Ovary (tissue), 10 donors: ENCODE measurements at places on chromosomes 3 and 15. TPM values are rescaled to one million over a fixed set of nuclear protein-coding genes. Genes with fewer than 3 reads are reported as not detected.
A peak's percentile ranks its signal among the peaks of the same experiment; 100 is the strongest.

The FGF7 gene
- total RNA-seq = 38.9 TPM

The TNK2 gene
- total RNA-seq = 17.0 TPM

The LEKR1 gene
- total RNA-seq = 3.0 TPM

GRCh38 chr15:70160803-70161565 lies 63.3 kb upstream of the TLE3 start:
- no peak overlapping the region for H3K4me3 ChIP-seq
- no peaks in the 10 kb centered on the region for H3K36me3 ChIP-seq
- H3K4me1 ChIP-seq = peaks cover 11% of the 10 kb centered on the region
- H3K27me3 ChIP-seq = no peaks in the 10 kb centered on the region

GRCh38 chr15:61374848-61375247 lies 145.7 kb upstream of the RORA start:
- DNase-seq = no peak
- H3K4me3 ChIP-seq = no peak overlapping the region
- H3K27ac ChIP-seq = no peak overlapping the region
- no peaks in the 10 kb centered on the region for H3K36me3 ChIP-seq
- no peaks in the 10 kb centered on the region for H3K27me3 ChIP-seq

GRCh38 chr3:138384976-138385375 lies 36.6 kb downstream of the MRAS start:
- H3K4me1 ChIP-seq = peaks cover 25% of the 10 kb centered on the region
- H3K27me3 ChIP-seq = no peaks in the 10 kb centered on the region
- H3K36me3 ChIP-seq = no peaks in the 10 kb centered on the region
- no peak for DNase-seq

DNA sequence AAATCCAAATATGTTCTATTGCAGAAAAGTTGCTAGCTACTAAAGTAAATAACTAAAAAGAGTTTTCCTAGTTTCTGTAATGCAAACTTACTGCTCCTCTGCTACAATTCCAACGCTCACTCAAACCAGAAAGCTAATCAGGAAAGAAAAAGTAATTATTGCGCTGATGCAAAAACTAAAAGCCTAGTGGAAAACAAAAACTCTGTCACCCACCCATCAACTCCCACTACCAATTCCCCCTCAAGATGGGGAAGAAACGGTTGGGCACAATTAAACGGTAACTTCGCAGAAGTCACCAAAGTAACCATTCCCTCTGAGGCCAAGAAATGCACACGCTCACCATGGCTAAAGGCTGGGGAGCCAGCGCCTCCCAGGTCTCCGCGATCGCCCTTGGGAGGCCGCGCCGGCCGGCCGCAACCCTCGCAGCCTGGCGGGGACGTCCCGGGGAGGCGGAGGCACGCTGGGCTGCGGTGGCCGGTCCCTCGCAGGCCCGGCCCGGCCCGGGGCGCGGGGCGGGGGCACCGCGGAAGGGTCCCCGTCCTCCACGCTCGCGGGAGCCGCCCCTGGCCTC lies 684 bp downstream of the SLTM start:
- H3K27ac ChIP-seq = peak overlapping the region; percentile 97
- no peaks in the 10 kb centered on the region for H3K27me3 ChIP-seq
- H3K36me3 ChIP-seq = no peaks in the 10 kb centered on the region
- H3K4me3 ChIP-seq = peak overlapping the region; percentile 85

DNA sequence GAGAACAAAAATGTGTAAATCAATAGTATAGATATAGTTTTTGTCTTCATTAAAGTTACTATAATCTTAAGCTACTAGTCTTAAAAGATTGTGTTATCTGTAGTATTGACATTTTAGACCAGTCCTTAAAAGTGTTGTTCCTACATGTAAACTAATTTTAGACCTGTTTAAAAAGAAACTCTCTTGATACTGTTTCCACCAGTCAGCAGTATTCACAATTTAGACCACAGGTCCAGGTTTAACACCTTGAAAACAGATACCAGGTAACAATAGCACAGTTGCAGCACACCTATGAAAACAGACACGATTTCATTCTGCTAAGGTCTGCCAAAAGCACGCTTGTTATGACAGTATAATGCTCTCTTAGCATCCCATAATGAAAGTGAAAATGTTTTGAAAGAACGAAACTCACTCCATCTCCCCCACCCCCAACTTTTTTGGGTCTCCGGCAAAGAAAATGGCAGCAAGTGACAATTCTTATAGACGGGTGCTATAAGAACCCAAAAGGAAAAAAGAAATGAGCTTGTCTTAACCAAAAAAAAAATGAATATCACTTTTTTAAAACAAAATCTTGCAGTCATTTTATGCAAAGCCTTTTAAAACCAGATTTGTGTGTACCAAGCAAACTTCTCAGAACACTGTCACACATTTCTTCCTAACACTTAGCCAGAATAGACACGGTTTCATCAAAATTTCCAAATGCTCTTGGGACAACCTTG lies 1.6 kb downstream of the EIF4E3 start:
- no peak overlapping the region for H3K27ac ChIP-seq
- peak overlapping the region; percentile 90 for H3K4me3 ChIP-seq
- no peaks in the 10 kb centered on the region for H3K27me3 ChIP-seq
- H3K4me1 ChIP-seq = peaks cover 6% of the 10 kb centered on the region
- no peaks in the 10 kb centered on the region for H3K36me3 ChIP-seq

- no peaks in the 10 kb centered on the region for H3K4me1 ChIP-seq
- no peaks in the 10 kb centered on the region for H3K27me3 ChIP-seq
- H3K36me3 ChIP-seq = no peaks in the 10 kb centered on the region
- no peak for DNase-seq
Observed at GRCh38 chr15:69089258-69089657, 71.2 kb upstream of the GLCE start.

- peaks cover 2% of the 10 kb centered on the region for H3K27me3 ChIP-seq
- DNase-seq = no peak
- H3K27ac ChIP-seq = no peak overlapping the region
- H3K36me3 ChIP-seq = no peaks in the 10 kb centered on the region
- no peaks in the 10 kb centered on the region for H3K4me1 ChIP-seq
- H3K4me3 ChIP-seq = no peak overlapping the region
Observed at GRCh38 chr15:40847223-40847961, 3.5 kb downstream of the SPINT1 start.

GRCh38 chr3:109059264-109059663 lies 58.7 kb downstream of the MORC1 start:
- DNase-seq = no peak
- no peaks in the 10 kb centered on the region for H3K4me1 ChIP-seq
- H3K27ac ChIP-seq = no peak overlapping the region
- no peaks in the 10 kb centered on the region for H3K36me3 ChIP-seq
- no peaks in the 10 kb centered on the region for H3K27me3 ChIP-seq

DNA sequence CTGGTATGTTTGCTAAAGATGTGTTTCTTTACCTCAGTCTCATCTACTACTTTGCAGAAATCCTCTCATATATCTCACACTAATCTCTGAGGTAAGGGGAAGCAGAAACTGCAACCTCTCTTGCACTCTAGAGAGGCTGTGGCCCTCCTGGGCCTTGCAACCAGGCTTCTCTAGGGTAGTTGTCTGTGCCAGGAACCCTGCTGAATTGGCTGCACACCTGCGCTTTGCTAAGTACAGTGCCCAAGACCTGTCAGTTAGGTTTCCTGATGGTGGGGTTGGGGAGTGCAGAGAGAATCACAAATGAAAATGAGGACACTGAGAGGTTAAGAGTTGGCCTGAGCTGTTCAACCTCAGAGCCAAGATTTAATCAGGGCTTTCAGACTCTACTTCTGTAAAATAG lies 117.2 kb upstream of the PLXNA1 start:
- no peak overlapping the region for H3K4me3 ChIP-seq
- no peak overlapping the region for H3K27ac ChIP-seq
- no peak for DNase-seq
- H3K36me3 ChIP-seq = no peaks in the 10 kb centered on the region

DNA sequence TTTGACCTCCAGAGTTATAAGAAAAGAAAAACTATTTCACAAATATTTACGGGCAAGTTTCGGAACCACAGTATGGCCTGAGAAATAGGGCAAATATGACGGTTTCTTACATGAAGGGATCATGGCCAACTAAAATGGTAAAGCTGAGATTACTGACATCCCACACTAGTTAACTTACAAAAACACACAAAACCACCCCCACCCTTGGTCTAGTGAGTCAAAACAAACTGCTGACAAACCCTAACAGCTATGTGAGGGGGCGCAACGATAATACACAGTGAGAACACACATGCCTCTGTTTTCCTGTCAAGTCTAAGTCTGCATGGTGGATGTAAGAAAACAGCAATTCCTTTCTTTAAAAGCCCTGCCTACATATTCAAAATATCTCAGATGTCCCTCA lies 32.3 kb downstream of the CBLB start:
- no peak for DNase-seq
- peaks cover 8% of the 10 kb centered on the region for H3K4me1 ChIP-seq
- no peaks in the 10 kb centered on the region for H3K36me3 ChIP-seq
- H3K27me3 ChIP-seq = no peaks in the 10 kb centered on the region
- H3K27ac ChIP-seq = no peak overlapping the region

GRCh38 chr3:172847292-172847691 lies 96.8 kb downstream of the ECT2 start:
- H3K4me3 ChIP-seq = no peak overlapping the region
- H3K4me1 ChIP-seq = no peaks in the 10 kb centered on the region
- H3K36me3 ChIP-seq = no peaks in the 10 kb centered on the region
- no peaks in the 10 kb centered on the region for H3K27me3 ChIP-seq

DNA sequence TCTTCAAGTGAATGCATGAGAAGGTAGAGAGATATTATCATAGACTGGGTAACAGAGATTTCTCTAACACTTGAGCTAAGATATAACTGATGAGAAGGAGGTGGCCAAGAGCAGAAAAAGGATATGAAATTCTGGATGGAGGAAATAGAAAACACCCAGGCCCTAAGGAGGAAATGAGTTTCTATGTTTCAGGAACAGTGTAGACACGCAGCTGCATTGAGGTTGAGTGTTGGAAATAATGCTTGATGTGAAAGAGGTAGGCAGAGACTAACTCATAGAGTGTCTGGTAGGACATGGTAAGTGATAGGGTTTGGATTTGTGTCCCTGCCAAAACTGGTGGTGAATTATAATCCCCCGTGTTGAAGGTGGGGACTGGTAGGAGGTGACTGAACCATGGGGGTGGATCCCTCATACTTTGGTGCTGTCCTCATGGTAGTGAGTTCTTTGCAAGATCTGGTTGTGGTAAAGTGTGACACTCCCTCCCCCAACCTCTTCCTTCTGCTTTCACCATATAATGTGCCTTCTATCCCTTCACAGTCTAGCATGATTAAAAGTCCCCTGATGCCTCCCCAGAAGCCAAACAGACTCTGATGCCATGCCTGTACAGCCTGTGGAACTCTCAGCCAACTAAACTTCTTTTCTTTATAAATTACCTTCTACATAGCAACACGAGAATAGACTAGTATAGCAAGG lies 787.3 kb downstream of the EDEM1 start:
- H3K4me1 ChIP-seq = no peaks in the 10 kb centered on the region
- no peak overlapping the region for H3K4me3 ChIP-seq
- no peaks in the 10 kb centered on the region for H3K27me3 ChIP-seq
- DNase-seq = no peak
- H3K36me3 ChIP-seq = no peaks in the 10 kb centered on the region

DNA sequence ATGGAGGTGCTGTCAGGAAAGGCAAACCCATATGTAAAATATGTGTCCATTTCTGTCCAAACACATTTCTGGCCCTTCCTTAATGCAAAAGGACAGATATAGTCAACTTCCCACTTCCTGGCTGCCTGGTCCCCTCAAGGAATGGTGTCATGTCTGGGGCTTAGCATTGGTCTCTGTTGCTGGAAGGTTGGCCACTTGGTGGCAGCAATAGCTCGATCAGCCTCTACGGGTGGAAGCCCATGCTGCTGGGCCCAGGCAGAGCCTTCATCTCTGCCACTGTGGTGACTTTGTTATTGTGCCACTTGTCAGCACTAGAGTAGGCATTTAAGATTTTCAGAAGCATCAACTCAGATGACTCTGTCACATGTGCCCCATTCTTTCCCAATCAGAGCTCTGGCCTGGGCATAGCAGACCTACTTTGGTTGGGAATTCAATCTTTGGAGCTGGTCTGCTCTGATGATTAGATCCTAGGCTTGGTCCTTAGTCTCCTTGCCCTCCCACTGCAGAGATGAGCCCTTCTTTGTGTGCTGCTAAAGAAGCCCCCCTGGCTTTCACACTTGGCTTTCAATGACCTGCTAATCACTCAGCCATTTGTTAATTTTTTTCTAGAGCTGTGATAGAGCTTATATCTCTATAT lies 51.0 kb upstream of the SPSB4 start:
- H3K27me3 ChIP-seq = no peaks in the 10 kb centered on the region
- H3K27ac ChIP-seq = no peak overlapping the region
- no peaks in the 10 kb centered on the region for H3K4me1 ChIP-seq
- peak; percentile 60 for DNase-seq
- no peak overlapping the region for H3K4me3 ChIP-seq
- no peaks in the 10 kb centered on the region for H3K36me3 ChIP-seq

DNA sequence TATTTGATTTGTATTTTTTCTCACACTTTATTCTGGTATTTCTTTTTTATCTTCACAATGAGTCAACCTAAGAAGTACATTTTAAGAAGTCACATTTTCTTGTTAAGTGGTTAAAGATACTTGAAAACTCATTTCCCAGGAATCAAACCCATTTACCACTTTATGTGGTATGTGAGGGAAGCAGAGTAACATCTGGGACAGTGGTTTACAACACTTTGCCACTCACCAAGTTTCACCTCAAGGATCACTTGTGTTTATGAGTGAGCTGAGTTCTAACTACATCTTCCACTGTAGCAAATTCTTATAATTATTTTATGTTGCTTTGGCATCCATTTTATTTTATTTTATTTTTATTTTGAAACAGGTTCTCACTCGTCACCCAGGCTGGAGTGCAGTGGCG lies 53.8 kb downstream of the IGSF11 start:
- DNase-seq = no peak
- H3K27ac ChIP-seq = no peak overlapping the region
- peaks cover 7% of the 10 kb centered on the region for H3K4me1 ChIP-seq
- H3K27me3 ChIP-seq = no peaks in the 10 kb centered on the region
- no peak overlapping the region for H3K4me3 ChIP-seq

DNA sequence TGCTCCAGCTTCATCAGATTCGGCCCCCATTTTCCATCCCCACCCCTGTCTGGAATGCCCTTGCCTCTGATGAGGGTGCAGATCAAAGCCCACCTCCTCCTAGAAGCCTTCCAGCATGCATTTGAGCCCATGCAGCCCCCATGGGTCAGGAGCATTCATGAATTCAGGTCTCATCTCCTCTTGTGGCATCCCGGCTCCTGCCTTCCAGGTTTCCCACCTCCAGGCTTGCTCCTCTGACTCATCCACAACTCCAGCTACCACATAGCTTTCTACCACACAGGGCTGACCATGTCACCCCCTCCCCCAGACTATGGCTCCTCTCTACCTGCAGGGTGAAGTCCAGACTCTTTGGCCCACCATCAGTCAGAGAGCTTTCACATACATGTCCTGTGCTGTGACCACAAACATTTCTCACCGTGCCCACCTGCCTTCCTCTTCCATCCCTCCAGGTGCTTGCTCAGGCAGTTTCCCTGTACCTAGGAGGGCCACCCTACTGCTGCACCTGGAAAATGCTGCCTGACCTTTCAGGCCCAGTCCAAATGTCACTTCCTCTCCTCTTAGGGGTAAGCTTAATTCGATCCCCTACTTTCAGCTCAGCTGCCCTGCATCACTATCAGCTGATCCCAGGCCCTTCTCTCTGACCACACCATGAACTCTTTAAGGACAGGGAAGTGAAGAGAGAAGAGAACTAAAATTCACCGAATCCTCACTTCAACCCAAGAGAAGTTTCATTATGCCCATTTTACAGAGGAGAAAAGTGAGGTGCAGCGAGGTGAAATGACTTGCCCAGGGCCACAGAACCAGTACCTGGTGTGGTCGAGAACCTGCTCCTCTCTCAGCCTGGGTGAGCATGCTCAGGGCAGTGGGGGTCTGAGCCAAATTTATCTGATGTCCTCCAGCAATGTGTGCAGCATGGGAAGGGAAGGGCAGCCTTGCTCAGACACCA lies 13.7 kb upstream of the FGD5 start:
- H3K4me1 ChIP-seq = no peaks in the 10 kb centered on the region
- H3K27me3 ChIP-seq = no peaks in the 10 kb centered on the region
- H3K27ac ChIP-seq = no peak overlapping the region
- no peaks in the 10 kb centered on the region for H3K36me3 ChIP-seq
